ENCODE measurements at places on chromosomes 1 and 21.
A peak's percentile ranks its signal among the peaks of the same experiment; 100 is the strongest.

DNA sequence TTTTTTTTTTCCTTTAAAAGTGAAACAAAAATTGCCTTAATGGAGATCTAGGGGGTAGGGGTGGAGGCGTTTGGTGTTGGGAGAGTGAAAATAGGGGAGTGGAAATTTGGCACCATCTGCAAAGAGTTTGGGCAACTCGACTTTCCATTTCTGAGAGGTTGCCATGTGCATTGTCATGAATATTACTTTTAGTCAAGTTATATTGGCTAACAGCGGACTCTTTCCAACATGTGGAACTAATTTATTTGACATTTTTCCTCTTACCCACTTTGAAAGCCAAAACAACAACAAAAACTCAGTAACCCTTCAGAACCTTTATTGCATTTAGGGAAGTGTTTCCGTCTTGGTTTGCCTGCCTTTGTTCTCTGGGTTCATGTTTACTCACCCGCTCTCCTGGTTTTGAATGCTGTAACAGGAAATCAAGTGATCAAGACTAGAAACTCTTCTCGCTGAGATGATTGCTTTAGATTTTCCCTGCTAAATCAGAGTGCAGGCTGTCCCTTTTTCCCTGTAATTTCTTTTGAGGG, 70.4 kb downstream of the CACHD1 start:
- peak; percentile 11 for DNase-seq

DNA sequence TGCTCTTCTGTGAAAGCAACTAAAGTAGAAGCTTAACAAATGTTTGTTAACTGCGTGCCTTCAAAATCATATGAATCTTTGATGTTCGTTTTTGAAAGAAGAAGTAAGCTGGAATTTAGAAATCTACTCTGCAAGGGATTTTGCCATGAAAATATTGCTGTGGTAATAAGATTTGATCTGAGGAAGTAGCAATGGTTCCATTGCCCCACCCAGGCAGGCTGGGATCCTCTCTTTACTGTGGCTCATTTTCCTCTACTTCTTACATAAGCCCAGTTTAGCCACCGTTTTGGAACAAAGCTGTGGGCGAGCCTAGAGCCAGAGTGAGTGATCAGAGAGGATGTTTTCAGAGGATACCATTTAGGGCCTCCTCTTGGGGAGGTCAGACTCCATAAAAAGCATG, 20.3 kb upstream of the PTGFRN start:
- DNase-seq = no peak

DNA sequence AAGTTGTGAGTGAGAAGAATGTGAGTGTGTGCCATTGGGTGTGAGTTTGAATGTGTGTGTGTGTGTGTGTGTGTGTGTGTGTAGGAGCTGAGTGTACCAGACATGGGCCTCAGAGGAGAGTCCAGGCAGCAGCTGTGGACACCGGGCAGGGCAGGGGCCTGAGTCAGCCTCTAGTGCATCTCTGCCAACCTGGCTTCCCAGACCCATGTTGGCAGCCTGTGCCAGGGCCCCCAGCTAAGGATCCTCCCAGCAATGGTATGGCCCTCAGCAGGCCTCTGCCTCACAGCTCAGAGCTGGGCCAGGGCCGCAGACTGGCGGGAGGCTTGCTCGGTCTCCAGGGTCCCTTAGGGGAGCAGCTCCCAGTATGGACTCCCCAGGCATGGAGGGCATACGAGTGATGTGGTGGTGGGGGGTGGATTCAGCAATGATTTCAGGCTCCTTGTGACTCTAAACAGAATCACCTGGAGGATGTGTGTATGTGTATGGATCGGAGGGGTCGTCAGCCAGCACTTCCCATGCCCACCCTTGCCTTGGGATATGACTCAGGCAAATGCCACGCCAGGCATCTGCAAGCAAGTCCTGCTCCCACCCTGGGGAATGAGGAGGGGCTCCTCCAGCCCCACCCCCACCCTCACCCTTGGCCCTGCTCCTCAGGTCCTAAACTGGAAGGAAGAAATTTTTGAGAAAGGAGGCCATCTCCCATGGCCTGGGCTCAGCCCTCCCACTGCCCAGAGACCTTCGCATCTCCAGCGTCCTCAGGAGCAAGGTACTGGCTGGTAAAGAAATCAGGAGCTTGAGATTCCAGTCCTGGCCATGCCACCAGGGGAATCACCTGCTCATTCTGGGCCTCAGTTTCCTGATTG, 1.8 kb upstream of the FOXO6 start:
- DNase-seq = no peak

GRCh38 chr1:1929639-1930545, 10.8 kb upstream of the TMEM52 start:
- no peak for DNase-seq

DNA sequence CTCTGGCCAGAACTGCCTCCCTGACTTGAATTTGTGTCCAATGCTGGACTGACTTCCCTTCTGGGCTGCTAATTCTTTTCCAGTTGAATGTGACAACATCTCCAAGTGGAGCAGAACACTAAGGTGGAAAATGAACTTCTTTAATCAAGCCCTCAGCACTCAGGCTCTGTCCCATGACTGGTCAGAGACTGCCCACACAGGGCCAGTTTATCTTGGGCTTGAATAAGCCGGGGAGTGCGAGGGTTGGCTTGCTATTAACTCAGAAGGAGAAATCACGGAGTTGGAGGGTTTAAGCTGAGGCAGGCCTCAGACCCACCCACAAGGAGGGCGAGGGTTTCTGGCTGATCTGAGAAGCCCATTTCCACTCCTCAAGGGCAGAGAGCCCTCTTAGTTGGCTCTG, 12.4 kb downstream of the KCNA10 start:
- DNase-seq = no peak

DNA sequence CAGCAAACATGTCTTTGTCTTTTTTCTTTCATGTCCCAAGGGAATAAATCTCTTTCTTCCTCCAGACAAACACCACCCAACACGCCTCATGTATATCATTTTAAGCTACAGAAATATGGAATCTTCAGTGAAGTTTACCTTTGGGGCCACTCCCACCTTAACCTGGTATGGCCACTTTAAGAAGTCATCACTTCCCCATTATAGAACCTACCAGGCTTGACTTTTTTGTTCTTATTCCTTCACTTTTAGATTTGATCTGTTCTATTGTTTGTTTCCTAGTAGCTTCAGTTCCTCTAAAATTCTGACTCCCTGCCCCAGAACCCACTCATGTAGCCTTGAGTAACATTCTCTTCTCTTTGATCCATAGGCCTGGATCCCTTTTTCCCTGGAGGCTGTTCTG, 226.3 kb downstream of the HLX start:
- no peak for DNase-seq

- DNase-seq = no peak
Observed at GRCh38 chr1:43711049-43711448, 3.7 kb downstream of the ST3GAL3 start.

DNA sequence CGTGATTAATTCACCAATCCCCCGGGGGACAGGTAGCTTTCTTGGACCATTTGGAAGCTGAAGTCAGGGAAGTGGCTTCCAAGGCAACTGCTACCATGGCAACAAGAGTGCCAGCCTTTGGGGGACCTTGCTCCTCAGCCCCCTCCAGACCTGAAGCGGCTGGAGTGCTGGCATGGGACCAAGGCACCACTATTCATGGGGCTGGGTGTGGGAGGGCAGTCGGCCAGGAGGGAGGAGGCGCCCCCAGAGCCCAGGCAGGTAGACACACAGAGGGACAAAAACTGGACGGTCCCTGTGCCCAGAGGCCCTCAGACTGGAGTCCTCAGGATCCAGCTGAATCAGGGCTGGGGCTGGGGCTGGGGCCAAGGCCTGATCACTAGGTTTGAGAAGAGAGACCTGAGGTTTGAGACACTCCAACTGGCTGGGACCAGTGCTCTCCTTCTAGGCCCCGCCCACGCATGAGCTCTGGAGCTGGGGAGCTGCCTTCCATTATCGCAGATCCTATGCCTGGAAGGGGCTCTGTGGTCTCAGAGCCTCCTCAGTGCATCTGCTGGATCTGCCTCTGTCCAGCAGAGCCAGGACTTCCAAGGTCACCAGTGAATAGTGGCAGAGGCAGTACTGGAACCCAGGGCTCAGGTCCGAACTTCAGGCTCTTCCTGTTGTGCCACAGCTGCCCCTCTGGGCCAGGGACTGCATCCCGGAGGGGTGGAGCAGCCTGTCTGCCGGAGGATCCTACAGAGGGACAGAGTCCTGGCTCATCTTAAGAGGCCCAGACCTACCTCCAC, 3.3 kb upstream of the KNCN start:
- DNase-seq = no peak

- no peak for DNase-seq
Observed at GRCh38 chr1:198599749-198600148, 39.1 kb upstream of the PTPRC start.

DNA sequence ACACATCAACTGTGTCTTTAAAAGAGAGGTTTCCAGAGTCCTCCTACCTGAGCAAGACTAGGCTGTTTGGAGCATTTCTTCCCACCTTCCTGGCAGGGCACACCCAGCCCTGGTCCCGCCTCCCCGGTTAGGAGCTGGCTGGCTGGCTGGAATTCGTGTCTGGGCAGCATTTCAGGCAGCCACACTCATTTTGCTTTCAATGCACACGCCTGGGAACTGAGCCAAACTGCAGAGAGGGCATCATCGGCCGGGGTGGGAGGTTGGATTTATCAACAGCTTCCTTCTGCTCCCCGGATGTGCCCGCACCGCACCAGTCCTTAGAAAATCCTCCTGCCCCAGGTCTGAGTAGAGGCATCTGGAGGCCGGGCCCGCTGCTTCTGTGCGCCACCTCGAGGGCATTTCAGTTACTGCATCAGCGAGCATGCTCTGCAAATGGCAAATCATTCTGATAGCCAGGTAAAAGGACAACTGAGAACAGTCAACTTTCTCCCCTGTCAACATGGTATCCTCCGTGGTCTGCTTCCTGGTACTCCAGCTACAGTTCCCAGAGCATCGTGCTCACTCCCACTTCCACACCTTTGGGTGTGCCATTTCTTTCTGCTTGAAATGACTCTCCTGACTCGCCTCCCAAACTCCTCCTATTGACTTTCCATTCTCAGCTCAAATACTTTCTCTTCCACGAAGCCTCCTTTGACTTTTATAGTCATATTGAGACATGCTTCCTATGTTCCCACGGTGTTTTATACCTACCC, 20.6 kb downstream of the TCEA3 start:
- peak; percentile 80 for DNase-seq

DNA sequence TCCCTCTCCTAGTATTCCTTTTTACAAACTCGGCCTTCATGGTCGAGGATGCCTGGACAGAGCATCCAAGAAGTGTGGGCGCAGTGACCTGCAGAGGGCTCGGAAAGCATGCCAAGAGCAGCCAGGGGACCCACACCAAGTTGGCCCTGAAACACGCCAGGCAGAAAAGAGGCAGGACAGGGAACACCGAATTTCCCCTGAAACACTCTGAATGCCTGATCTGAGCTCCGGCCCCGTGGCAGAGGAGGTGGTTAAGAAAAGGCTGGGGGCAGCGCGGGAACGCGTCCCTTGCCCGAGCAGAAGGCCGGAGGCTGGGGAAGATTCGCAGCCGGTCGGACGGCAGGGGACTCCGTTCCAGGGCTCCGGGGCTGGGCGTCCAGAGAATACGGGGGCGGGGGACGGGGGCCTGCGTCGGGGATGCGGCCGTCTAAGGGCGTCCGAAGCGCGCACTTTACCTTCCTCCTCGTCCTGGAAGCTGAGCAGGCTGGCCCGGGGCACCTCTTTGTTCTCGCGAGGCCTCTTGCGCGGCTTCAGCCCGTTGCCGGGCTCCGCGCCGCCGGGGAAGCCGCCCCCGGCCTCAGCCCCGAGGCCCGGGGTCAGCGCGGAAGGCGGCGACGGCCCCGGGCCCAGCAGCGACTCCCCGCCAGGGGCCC, 558 bp downstream of the PAXBP1 start:
- DNase-seq = peak; percentile 24
